ENCODE measurements at places on chromosomes 2 and 18. TPM values are rescaled to one million over a fixed set of nuclear protein-coding genes. Genes with fewer than 3 reads are reported as not detected.

GRCh38 chr2:197853549-197853948 is 49.2 kb downstream of the PLCL1 start:
- no peak for DNase-seq

IL36RN gene
- not detected for total RNA-seq

DNA sequence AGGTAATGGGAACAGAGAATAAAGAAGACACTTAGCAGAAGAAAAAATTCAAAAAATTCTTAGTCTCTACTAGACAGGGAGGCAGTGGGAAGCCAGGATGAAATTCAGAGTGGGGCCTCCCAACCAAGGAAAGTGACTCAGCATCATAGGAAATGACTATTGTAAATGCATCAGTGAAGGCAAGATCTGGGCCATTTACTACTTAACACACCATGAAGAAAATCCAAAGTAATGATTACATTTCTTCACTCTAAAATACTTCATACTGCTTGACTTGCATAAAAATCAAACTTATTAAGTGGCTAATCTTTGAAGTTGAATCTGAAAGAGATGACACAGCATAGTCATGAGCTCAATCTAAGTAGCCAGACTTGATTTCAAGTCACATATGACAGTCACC is 405.8 kb upstream of the SLC39A10 start:
- DNase-seq = no peak

RRM2 gene
- total RNA-seq = 45.8 TPM

- DNase-seq = no peak
Measured at GRCh38 chr18:32975501-32975900, 202.7 kb upstream of the KLHL14 start.

DNA sequence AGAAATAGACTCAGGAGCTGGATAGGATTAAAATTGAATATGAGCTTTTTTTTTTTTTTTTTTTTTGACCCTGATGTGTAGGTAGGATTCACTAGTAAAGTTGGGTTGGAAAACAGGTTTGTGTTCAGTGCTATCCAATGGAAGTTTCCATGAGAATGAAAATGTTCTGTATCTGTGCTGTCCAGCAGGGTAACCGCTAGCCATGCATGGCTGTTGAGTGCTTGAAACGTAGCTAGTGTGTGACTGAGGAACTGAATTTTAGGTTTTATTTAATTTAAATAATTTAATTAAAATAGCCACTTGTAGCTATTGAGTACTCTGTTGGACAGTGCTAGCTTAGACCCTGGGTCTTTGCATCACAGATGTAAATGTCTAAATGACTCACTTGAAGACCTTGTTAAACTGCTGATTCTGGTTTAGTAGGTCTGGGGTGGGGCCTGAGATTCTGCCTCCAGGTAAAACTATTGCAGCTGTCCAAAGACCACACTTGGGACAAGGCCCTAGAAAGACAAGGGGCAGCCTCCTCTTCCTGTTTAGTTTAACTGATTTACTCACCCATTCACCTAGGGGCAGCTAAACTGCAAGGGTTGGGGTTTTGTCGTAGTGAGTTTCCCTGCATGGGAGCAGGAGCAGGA is 84.7 kb upstream of the STON1 start:
- DNase-seq = no peak

Measured in fibroblast of villous mesenchyme (primary cell).